ENCODE measurements at places on chromosomes 6 and 20.

- no peak for DNase-seq
- no peaks in the 10 kb centered on the region for H3K36me3 ChIP-seq
- H3K27ac ChIP-seq = no peak overlapping the region
- no peaks in the 10 kb centered on the region for H3K4me1 ChIP-seq
- peaks cover 1% of the 10 kb centered on the region for H3K27me3 ChIP-seq
Observed at GRCh38 chr6:161409353-161409752, 135.5 kb upstream of the AGPAT4 start.

DNA sequence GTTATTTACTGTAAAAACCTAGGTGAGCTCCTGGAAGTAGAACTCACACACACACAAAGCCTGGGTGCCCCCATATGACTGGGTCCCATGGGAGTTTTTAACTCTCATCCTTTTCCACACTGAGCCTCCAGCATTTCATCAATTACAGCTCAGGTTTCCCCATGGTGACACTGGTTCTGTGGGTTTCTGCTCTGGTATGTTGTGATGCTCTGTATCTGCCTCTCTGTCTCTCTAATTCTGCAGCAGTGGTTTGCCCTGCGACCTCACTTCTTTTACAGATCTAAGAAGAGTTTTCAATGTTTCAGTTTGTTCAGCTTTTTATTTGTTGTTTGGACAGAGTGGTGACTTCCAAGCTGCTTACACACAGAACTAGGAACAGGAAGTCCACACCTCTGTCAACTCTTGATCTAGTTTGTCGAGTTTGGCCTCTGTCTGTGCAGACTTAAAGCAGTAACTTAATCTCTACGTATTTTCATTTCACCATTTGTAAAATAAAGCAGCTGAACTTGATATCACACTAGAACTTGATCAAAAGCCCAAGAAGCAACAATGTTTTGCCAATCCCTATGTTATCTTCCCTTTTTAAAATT, 554.3 kb downstream of the EPHA7 start:
- no peak overlapping the region for H3K4me3 ChIP-seq
- no peak overlapping the region for H3K27ac ChIP-seq
- no peaks in the 10 kb centered on the region for H3K4me1 ChIP-seq

- DNase-seq = peak; percentile 31
- peaks cover 4% of the 10 kb centered on the region for H3K36me3 ChIP-seq
- peaks cover 57% of the 10 kb centered on the region for H3K27me3 ChIP-seq
- H3K4me1 ChIP-seq = peaks cover 11% of the 10 kb centered on the region
Observed at GRCh38 chr6:157235600-157236039, 87.7 kb downstream of the TMEM242 start.

GRCh38 chr6:34465531-34466241, at the start of gene PACSIN1:
PACSIN1 (plus strand) TSS chr6:34466076; CDS start chr6:34526306, 60,230 bp downstream.
- peaks cover 6% of the 10 kb centered on the region for H3K4me1 ChIP-seq
- no peaks in the 10 kb centered on the region for H3K36me3 ChIP-seq
- H3K27me3 ChIP-seq = peaks cover 22% of the 10 kb centered on the region
- H3K27ac ChIP-seq = no peak within 1 kb of the TSS
- DNase-seq = no peak

DNA sequence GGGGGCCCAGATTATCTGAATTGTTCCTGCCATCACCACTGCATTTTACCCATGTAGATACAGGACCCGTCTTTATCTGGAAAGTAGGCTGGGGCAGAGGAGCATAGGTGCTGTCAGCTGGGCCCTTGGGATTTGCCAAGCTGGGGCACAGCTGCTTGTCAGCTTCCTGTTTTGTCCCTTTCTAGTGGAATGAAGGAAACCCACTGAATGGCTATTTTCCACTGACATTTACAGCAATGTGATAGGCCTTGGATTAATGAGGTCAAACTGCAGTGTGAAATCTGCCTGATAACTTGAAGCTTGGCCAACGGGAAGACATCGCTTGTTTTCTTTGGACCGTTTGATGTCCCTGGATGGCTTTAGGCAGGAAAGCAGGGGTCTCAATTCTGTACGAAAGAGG, 6.7 kb downstream of the PPP1R16B start:
- no peak overlapping the region for H3K4me3 ChIP-seq
- no peak for DNase-seq
- H3K4me1 ChIP-seq = peaks cover 73% of the 10 kb centered on the region
- no peak overlapping the region for H3K27ac ChIP-seq

- H3K4me1 ChIP-seq = no peaks in the 10 kb centered on the region
- no peaks in the 10 kb centered on the region for H3K36me3 ChIP-seq
- H3K27ac ChIP-seq = no peak overlapping the region
Observed at GRCh38 chr6:164069350-164069990, 655.0 kb downstream of the QKI start.

GRCh38 chr6:135236732-135237131, 55.6 kb downstream of the MYB start:
- DNase-seq = no peak
- no peaks in the 10 kb centered on the region for H3K36me3 ChIP-seq
- H3K27ac ChIP-seq = no peak overlapping the region
- H3K27me3 ChIP-seq = no peaks in the 10 kb centered on the region
- H3K4me1 ChIP-seq = peaks cover 25% of the 10 kb centered on the region
- H3K4me3 ChIP-seq = no peak overlapping the region

DNA sequence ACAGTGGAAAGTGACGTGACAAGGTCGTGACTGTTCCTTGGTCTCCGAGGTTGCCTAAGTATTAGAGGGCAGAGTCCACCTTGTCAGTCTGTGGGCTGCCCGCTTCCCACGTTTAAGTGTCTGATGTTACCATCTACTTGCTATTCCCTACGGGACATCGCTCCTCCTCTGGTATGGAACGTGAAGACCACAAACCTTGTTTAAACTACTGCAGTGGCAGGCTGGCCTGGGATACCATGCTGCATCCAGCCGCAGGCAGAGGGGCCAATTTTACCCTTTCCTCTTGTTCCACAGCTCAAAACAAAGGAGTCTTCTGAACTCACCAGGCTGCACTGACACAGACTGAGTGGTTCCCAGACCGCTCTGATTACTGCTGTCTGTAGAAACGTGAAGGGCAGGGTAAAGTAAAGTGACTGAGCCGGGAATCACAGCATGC, 275.9 kb downstream of the FOXC1 start:
- no peak for DNase-seq
- H3K36me3 ChIP-seq = no peaks in the 10 kb centered on the region
- H3K27me3 ChIP-seq = peaks cover 4% of the 10 kb centered on the region
- no peak overlapping the region for H3K4me3 ChIP-seq
- H3K4me1 ChIP-seq = peaks cover 4% of the 10 kb centered on the region

GRCh38 chr6:158367816-158368215, 55.6 kb downstream of the TULP4 start:
- H3K4me1 ChIP-seq = peaks cover 2% of the 10 kb centered on the region
- DNase-seq = no peak
- H3K4me3 ChIP-seq = no peak overlapping the region
- H3K27ac ChIP-seq = no peak overlapping the region
